ENCODE measurements at places on chromosomes 1 and 21.

DNA sequence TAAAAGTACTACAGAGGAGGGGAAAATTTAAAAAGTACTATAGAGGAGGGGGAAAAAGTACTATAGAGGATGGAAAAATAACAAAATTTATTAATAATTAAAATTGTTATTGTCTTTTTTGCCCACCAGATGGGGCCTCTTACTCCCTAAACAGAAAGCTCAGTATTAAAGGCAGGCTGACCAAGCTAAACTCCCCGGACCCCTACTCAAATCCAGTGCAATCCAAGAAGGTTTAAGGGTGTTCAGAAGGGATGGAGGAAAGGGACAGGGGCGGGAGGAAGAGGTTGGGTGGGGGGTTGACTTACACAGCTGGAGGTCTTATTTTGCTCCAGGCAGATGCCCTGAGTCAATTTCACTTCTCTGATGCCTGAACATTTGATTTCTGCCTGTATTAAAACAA is 13.7 kb downstream of the CD34 start:
- DNase-seq = no peak

DNA sequence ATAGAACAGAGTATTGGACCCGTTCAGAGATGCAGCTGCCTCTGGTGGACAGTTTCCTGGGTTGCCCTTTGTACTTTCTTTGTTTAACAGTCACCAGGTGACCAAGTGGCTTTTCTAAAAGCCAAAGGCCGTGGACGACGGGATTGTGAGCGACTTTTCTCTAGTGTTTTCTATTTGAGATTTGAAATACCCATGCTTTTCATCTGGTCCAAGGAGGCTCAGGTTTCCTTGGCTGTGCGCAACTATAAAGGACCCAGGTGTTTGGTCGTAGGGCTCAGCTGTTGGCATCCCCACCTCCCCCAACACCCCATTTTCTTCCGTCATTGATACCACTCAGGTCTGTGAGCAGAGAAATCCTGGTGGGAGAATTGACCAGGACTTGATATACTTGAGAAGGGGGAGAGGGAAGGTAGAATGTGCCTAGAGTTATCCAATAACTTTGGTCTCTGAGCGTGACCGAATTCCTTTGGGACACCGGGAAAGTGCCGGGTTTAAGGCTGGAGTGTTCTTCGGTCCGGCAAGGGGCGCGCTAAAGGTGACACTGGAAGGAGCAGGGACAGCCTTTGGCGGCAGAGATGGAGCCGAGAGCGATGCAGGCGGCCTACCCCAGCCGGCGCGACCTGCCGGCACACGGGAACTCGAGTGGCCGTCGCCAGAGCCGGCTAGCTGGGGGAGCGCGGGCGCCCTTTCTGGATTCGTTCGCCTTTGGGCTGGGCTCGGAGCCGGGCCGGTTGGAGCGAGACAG is 83.4 kb upstream of the BMP8A start:
- peak; percentile 38 for DNase-seq

- DNase-seq = no peak
Observed at GRCh38 chr1:117142200-117142599, 20.7 kb upstream of the TRIM45 start.

GRCh38 chr21:45819478-45820170 is 161.9 kb upstream of the COL6A1 start:
- DNase-seq = no peak

DNA sequence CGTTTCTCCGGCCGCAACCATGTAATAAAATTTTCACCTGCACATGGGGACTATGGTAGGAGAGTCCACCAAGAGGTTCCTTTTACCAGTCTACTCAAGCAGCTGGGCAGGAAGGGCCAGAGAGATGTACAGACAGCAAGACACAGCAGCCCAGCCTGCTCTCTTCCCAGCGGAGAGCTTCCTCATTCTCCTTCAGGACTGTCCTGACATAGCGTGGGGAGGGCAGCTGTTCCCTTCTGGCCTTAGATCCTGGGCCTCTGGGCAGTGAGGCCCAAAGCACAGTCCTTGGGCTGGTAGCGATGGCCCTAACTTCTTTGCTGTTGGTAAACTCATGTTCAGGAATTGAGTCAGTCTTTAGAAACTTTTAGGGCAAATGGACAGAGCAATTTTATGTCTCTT is 89.1 kb downstream of the BCAR3 start:
- DNase-seq = no peak

DNA sequence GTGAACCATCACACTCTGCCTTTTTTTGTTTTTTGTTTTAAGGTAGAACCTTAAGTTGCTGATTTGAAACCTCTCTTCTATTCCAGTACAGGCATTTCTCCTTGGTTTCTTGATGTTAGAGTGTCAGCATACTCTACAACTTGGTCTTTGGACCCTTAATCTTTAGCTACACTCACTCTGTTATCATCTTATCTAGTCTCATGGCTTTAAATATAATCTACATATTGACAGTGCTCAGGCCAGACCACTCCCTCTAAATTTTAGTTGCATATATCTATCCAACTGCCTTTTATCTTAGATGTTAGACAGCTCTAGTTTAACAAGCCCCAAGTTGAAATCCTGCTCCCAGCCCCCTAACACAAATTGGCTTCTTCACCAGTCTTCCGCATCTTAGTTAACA is 22.1 kb downstream of the NME7 start:
- DNase-seq = no peak

DNA sequence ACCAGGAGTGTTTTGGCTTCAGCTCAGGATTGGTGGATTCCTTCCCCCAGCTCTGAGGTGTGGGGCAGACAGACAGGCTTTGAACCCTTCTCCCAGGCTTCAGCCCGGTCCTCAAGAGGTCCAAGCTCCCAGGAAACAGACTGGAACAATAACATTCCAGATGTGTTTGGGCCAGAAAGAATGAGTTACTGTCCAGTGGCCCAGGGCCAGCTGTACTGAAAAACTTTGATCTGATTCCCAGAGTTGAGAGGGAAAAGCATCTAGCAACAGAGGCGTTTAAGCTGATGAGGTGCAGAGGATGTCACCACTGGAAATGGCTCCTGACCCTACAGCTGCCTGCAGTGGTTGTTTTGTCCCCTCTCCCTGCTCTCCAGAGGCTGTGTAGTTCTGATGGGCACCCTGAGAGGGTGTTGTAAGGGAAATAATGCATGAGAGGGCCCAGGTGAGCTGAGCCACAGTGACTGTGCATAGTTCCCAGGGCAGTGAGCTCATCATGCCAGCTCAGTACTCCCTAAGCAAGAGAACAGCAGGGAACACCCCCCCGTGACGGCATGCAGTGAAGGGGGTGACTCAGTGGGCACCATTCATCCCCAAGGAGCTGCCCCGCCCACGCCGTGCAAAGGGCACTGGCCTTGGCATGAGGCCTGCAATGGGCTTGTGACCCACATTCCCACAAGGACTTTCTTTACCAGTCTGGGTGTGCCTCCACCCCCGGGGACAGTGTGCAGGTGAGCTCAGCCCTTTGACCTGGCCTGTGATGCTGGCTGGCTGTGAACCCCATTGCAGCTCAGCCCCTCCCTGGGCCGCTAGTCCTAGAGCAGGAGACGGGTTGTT is 13.8 kb upstream of the SFN start:
- no peak for DNase-seq

DNA sequence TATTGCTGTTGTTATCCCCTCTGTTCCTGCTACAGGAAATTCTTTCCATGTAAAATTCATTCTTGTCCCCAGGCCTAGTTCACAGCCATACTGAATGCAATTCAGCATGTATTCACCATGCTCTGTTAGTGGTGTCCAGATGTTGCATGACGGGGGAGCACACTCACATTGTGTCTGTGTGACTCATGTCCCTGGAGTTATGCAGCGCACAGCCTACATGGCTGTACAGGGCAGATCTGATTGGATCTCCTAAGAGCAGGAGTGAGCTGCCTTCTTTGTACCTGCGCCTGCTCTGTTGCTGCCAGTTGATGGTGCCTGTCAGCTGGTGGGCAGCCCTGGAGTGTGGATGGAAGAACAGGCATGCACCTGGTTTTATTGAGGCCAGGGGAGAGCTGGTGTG is 17.6 kb downstream of the HTR6 start:
- no peak for DNase-seq

DNA sequence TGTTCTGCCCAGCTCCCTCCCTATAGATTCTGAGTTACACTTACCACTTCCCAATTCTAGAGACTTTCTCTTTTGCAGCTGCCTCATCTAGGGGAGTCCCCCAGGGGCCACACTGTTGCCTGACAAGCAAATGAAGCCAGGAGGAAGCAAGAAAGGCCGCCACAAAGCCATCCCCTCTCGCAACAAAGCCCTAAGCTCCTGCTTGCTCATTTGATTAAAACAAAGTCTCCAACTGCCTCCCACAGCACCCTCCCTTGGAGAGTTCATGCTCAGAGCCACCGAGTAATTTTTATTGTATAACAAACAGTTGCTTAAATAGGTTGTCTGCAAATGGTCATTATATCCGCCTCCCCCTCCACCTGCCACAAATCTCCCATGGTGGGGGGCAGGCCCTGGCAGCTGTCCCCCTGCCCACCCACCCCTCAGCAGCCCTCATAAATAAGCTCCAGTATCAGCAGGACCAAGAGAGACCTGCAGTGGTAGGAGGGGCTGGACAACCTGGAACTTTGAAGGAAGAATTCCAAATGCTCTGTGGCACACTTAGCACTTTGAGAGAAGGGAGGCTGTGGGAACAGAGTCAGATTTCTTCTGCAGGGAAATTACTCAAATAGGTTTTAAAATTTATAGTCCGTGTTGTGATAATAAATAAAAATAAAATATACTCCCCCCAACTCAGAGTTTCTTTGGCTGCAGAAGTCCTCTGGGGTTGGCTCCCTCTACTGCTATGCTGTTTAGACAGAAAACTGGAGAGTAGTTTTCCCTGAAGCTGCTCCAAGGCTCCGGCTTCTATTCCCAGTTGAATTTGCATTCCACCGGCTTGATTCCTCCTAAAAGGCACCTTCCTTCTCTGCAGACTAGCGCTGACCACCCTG is 237.5 kb downstream of the TTLL7 start:
- DNase-seq = no peak

- DNase-seq = no peak
Observed at GRCh38 chr1:40313958-40314720, 2.9 kb downstream of the COL9A2 start.

- no peak for DNase-seq
Observed at GRCh38 chr1:93804412-93804811, 74.6 kb downstream of the DNTTIP2 start.

DNA sequence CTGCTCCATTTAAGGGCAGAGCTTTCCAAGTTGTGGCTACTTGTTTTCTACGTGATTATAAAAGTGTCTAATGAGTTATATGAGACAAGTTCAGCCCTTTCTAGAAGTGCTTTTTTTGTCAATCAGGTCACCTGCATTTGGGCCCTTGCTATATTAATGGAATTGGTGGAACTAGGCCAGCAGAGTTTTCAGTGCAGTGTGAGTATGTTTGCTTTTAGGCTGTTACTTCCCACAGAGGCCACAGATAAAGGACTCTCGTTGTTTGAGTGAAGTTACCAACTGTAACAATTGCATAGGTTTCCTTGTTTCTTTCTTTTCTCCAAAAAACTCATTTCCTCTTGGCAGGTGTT is 10.9 kb downstream of the SMAP2 start:
- DNase-seq = no peak

- DNase-seq = no peak
Observed at GRCh38 chr1:62318320-62318755, 896 bp downstream of the KANK4 start.

DNA sequence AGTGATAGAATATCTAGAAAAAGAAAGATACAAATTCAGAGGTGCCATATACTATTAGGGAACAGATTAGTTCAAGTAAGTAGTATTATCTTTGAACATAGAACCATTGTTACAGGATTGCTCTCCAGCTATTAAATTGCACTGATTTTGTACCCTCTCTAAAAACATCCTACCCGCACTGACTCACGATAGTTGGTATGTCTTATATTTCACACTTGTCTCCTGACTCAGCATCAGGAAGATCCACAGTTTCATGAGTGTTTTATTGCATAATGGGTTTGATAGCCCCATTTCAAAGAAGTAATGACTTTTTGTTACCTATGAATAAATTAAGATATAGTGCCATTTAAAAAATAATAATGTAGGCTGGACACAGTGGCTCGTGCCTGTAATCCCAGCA is 6.0 kb downstream of the TATDN3 start:
- no peak for DNase-seq

DNA sequence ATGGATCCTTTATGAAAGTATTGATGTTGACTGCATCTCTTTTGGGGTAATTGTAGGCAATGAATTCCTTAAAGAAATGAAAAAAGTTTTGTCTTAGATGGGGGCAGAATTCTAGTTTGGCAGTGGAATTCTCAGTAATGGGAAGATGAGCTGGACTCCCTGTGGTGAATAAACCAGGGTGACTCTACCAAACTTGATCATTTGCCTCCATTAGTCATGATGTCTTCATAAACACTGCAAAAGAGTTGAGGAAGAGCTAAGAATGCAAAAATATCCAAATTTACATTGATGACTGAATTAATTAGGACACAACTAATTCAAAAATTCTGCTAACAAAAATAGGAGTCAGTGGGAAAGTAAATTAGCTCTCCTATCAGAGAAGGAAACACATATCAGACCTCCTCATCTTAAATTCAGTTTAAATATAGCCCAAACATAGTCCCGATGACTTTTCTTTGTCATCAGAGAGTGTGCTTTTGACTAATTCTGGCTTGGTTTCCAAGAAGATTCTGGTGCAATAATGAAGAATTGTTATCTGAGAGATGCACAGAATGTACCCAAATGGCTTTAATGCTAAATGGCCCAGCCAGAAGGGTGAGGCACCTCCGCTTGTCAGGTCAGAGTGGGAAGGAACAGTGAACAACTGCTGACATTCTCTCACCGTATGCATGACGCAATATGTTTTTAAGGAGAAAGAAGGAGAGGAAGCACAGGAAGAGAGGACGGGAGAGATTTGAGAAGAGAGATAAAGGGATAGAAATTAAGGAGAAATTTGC is 525.1 kb downstream of the LMO4 start:
- no peak for DNase-seq

GRCh38 chr1:6645018-6645417 is 20.4 kb downstream of the THAP3 start:
- DNase-seq = no peak

DNA sequence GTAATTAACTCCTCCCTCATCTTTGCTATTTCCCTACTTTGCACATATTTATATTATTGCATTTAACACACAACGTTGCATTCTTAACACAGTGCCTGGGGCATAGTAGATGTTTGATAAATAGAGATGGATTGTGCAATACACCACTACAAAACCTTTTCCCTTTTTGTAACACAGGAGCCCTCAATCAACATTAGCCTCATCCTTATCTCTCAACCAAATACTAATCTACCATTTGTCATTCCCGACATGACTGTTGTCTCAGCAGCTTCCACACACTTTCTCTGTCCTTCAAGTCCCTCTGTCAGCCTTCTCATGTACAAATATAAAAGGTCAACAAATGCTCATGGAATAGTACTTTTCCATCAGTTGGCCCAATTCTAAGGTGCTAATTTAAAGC is 78.9 kb upstream of the KCNK2 start:
- no peak for DNase-seq

GRCh38 chr1:180969434-180969833 is 53.2 kb downstream of the STX6 start:
- no peak for DNase-seq

- no peak for DNase-seq
Observed at GRCh38 chr21:37552496-37553029, 186.0 kb downstream of the DYRK1A start.

GRCh38 chr1:56074007-56074651 is 505.2 kb downstream of the PLPP3 start:
- no peak for DNase-seq

Measured in NCI-H187 treated with DMSO at 0.1 percent for 48 hours (cell line).